Esophagus squamous epithelium (tissue), 5 donors: ENCODE measurements at places on chromosomes 2 and 18.

DNA sequence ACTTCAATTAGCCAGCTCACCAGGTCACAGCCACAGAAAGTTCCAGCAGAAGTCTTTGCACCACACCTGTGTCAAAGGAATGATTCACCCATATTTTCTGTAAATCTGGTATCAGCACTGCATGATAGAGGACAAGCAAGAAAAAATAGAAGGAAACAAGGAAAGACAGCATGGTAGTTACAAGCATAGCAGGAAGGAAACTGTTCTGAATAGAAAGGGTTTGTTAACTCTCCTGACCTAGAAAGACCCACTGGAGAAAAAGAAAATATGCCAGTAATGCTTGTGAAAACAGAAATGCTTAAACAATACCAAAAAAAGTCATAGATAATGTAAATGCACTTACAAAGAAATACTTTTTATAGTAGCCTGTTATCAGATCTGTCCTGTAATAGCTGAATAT lies 40.8 kb downstream of the SCRN3 start:
- no peak for DNase-seq

- no peak for DNase-seq
These were observed 35.5 kb downstream of the RTP5 start for GRCh38 chr2:241904791-241905710.

DNA sequence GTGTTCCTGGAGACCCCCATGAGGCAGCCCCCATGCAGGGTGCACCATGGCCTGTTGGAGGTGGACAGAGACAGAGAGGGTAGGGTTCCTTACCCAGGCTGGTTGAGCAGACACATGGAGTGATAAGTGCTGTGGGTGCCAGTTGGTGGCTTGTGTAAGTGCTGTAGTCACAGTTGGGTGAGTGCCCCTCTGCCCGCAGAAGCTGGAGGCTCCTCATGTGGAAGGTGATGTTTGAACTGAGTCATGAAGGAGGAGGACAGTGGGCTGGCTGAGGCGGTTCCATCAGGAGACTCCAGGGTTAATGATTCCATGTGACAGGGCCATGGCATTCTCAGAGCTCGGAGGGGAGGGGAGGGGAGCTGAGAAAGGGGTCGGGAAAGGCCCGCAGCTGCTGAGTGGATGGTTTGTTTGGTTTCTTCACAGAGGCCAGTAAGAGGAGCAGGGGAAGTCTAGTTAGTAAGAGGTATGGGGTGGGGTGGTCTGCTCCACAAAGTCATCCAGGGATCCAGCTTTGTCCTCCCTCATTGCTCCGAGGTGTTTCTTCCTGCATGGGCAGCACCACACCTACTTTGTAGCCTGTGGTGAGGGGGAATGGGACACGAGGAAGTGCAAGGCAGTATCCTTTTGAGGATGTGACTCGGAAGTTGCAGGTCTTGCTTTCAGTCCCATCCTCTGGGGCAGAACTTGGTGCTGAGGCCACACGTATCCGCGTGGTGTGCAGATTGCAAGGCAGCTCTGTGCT lies 13.6 kb downstream of the IMPA2 start:
- no peak for DNase-seq

DNA sequence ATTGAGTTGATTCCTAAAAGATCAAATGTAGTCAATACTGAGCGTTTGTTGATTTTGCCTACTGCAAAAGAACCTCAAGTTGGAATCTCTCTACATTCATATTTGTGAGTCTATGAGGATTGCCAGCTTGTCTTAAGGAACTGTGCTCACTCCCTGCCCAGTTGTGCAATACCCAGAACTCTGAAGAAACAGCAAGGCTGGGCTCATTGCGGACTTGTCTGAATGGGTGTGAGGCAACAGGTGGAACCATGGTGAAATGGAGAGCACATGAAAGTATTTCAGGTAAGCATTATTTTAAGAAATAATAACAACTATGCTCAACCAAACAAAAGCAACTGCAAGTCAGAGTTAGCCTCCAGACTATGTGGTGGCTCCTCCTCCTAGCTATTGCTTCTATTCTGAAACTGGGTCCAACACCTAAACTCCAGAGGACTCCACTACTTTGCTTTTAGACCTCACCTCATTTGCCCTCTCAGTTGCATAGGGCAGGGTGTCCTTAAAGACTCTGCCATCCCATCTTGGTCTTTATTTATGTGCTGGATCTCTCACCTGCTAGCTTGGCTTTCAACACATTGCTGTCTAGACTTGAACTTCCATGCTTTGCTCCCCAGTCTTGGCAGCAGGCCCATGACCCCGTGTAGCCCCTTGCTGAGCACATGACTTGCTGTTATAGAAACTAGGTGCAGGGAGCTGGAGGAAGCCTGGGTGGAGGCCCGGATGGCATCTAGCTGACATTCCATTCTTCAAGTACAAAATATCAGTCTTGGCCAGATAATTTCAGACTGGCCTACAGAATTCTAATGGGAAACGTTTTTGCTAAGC lies 94.8 kb upstream of the ARL5A start:
- peak; percentile 7 for DNase-seq

- DNase-seq = no peak
These were observed 177.3 kb downstream of the ERBB4 start for GRCh38 chr2:212361174-212361756.

DNA sequence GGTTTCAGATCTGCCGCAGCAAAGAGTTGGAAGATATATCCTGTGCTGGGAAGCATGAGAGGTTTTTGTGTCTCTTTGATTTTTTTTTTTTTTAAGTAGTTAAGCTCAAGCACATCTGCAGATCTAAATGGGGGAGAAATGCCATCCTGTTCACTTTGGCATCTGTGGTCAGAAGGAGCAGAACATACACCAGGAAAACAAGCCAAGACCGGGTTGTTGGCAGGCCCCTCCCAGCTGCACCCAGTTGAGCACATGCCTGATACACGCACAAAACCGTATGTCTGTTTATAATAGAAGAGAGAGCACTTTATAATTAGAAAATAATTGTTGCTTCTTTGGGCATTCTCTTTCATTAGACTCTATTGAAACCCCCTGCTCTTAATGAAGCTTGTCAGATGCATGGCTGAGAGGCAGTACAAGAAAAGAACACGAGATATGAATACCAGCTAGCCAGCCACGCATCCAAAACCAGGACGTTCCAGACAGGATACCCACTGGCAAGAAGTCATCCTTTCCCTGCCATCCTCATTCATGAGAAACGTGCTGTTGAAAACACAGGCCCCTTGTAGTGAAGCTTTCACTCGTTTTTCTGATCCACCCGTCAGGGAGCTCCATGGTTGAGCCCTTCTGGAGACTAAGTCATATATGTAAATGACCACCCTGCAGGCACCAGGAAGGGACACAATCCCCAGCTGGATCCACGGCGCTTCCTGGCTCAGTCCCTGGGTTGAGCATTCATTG lies 152.2 kb downstream of the ALPK2 start:
- DNase-seq = no peak

DNA sequence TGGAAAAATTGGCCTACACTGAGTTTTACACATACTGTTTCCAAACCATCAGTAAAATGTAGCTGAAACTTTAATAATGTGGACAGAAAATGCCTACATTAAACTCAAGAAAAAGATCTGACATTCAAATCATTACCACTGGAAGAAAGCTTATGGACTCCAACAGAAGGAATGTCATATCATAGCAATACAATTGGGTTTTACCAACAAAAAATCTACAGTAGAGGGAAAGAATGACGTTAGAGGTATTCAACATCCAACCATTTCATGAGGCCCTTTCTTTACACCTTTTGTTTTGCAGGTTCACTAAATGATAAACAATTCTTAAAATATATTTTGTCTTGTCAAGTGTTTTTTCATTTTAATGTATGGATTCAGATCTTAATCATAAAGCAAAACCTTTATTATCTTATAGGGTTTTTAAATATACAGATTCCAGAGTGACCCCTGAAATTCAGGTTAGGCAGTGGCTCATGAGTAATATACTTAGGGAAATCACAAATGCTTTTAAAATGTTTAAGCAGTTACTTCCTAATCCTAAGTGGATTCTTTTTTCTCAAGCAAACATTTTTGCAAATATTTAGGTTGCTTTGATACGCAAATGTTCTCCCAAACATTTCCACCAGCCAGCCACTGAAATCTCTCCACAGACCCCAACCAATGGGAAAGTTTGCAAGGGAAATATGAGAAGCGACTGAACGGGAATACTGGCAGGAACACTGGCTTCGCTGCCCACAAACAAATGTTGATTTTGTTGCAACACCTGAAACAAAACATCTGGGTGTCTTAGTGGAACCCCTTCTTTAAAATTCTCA lies 168.7 kb downstream of the TCF4 start:
- DNase-seq = no peak

DNA sequence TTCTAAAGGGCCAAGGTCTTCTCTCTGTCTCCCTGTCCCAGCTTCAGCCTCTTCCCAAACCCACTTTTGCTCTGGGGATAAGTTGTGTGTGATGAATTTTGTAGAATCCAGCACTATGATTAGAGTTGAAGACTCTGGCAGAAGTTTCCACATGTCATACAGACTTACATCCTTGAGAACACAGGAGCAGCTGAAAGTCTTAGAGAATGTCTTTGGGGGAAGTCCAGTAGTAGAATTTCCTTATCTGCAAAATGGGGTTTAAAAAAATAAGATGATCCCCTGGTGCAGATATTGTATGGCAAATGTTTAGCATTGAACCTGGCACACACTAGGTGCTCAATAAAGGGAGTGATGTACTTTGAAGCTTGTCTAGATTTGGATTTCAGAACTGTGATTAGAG lies 65.2 kb downstream of the TMEM247 start:
- DNase-seq = no peak

GRCh38 chr2:54669677-54670484 lies 53.6 kb upstream of the EML6 start:
- no peak for DNase-seq

DNA sequence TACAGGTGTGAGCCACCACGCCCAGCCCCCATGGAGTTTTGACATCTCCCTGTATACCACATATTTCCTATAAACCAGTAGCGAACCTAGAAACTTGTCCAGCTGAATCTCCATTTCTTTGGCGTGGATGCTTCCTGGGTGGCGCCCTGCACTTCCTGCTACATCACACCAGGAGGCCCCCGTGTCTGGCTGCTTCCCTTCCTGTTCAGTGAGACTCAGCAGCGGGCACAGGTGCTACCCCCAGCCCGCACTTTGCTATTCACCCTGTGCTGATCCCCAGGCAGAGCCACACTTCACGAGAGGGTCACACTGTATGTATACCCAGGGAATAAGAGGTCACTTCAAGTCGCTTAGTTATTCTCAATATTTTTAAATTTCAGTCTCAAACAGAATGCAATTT lies 35.0 kb downstream of the CYP27C1 start:
- DNase-seq = no peak

DNA sequence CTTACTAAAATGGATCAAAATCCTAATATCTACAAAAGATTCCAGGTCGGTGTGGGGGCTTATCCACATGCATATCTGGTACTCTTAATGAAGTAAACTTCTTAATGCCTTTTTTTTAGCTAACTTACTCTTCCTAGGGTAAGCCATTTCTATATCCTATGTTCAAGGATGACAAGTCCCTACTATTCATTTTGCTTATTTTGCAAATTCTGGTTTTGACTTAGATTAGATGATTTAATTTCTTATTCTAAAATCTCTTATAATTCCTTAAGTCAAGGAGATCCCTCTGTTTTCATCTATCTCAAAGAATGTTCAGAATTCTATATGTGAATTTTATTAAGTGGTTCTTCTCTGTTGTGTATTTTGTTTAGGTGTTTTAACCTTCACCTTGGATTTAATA lies 79.7 kb downstream of the KYNU start:
- DNase-seq = no peak

GRCh38 chr2:134320930-134321329 lies 67.1 kb downstream of the MGAT5 start:
- DNase-seq = no peak

GRCh38 chr2:239253701-239254436 lies 147.0 kb downstream of the HDAC4 start:
- no peak for DNase-seq

GRCh38 chr2:68234405-68234804 lies 17.9 kb downstream of the PPP3R1 start:
- DNase-seq = no peak

- DNase-seq = no peak
These were observed 112.2 kb downstream of the TANC1 start for GRCh38 chr2:159080641-159081040.

GRCh38 chr2:67649331-67650261 lies 252.5 kb downstream of the ETAA1 start:
- DNase-seq = no peak

DNA sequence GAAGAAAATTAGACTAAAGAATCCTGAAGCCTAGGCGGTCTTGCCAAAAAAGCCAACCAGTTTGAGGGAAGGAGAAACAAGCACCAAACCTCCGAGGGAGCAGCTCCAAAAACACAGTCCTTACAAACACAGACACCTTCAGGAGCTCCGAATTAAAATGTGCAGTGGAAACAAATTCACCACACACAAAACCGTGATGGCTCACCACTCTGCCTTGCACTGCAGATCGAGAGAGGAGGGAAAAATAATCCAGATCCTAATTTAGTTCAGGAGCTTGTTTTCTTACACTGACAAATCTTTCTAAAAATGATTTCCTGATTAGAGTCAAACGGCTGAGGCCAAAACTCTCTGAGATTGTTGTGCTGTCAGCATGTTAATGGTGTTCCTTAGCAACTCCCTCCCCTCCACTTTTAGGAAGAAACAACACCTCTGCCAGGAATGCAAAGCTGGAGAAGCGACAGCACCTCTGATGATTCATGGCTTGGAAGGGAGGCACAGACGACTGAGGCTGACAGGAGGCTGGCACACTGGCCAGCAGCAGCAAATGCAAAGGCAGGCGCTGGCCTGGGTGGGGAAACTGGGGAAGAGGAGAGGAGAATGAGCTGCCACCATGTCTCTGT lies 249.4 kb upstream of the KLHL29 start:
- no peak for DNase-seq

- no peak for DNase-seq
These were observed 106.4 kb upstream of the HNRNPA3 start for GRCh38 chr2:177106212-177106611.

DNA sequence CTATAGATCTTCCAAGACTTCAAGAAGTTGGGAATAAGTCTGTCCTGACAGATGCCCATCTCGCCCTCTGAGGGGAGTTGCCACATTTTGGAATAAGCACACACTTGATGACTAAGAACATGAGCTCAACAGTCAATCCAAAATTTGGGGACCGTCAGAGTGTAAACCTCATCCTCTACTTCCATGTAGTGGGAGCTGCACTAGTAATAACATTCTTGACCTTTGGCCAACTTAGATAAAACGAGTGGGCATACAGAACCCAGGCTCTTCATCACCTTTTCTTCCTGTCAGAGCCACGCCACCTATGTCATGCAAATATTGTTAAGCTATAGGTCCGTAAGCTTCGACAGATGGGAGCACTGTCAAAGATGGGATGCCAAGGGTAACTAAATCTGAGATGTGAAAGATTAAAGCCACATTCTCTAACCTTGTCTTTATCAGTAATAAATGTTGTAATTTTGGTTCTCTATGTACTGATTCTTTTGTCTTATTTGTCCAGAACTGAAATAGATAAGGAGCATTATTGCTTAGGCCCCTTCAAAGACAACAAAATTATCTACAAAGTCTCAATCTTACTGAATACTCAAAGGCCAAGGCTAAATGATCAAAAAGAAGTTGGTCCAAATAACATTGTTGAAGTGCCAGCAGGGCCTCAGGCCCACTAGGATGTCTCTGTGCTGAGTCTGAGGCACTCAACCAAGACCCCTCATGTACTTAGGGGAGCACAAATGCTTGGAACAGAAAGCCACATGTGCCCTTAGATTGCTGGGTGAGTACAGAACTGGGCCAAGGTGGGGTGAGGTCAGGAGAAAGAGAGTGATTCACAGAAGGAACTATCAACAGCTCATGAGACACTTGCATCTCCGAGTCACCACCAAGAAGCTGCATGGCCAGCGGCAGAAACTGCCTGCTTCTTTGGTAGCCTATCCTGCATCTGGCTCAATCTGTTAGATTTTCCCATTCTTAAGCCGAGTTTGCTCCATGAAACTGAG lies 15.0 kb downstream of the CDH2 start:
- DNase-seq = no peak

- no peak for DNase-seq
These were observed 1.7 kb downstream of the METTL4 start for GRCh38 chr18:2569338-2570207.
